Stimulated activated CD4-positive, alpha-beta T cell treated with anti-CD3 and anti-CD28 coated beads, Interleukin-15, amount 100 ng/mL, for 24 hours (primary cell): ENCODE measurements at places on chromosomes 5 and 9.

- DNase-seq, result no peak
Measured at GRCh38 chr5:163409384-163409783, 28.0 kb upstream of the CCNG1 start.

DNA sequence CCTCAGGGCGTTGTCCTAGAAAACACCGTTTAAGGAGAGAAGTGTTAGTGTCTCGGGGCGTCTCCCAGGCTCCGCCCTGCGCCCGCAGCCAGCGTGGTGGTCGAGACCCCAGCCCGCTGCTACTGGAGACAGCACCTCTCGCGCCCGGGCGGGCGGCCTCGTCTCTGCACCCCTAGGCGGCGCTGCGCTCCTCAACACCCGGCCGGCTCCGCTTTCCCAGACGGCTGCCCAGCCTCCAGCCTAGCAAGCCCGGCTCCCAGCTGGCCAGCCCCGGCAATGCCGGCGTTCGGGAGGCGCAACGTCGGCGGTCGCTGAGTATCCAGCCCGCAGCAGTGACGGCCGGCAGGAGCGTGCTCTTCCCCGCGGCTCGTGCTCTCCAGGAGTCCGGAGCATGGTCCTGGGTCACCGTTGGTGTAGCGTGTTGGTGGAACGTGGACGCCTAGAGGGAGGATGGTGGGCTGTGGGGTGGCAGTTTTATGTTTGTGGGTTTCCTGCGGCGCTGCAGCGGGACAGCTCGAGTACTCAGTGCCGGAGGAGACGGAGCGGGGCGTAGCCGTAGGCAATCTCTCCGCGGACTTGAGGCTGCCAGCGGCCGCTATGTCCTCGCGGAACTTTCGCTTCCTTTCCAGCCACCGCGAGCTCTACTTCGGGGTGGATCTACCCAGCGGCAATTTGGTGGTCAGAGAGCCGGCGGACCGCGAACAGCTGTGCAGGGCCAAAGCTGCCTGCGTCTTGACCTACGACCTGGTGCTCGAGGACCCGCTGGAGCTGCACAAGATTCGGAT, 536 bp downstream of the PCDHAC1 start:
- peak; percentile 64 for DNase-seq

DNA sequence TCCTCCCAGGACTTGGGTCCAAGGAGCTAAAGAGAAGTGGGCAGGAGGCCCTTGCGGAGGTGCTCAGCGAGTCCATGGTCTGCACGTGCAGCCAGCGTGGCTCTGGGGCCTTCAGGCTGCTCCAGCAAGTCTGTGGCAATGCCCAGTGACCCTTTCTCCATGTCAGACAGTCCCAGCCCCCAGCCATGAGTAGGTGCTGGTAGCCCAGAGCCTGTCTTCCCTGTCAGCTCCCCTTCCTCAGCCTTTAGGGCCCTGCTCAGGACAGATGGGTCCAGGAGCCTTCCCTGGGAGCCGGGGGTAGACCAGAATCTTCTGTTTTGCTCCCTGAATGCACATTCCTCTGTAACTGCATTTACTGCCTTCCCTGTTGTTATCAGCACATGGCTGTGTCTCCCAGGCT, 147.2 kb upstream of the IRX2 start:
- no peak for DNase-seq

DNA sequence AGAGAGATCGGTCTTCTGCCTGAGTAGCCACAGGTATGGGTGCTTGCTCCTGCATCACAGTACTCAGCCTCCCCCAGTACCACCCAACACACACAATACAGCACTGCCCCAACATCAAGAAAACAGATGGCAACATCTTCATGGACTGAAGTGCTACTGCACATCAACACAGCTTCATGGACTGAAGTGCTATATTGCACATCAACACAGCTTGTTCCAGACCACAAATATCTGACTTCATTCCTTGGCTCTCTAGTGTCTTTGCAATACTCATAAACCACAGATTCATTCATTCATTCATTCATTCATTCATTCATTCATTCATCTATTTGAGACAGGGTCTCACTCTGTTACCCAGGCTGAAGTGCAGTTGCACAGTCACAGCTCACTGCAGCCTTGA, 31.1 kb upstream of the PCA3 start:
- DNase-seq, result no peak

- DNase-seq, result no peak
Measured at GRCh38 chr5:135091286-135091685, 57.3 kb upstream of the PITX1 start.

DNA sequence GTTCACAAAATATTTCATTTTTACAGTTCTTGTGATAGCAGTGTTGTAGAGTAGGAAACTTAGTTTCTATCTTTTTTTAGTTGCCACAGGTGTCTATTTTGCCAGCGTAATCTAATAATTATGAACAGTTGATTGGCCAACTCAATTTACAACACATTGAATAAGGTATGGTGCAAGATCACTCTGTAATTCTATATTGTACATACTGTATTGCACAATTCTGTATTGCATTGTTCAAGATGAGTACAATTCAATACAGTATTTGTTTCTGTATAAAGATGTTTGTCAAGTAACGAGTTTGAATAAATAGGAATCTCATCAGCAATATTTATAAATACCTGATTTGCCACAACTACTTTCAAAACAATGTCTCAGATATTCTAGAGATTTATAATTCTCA, 64.2 kb upstream of the HTR1A start:
- no peak for DNase-seq

- no peak for DNase-seq
Measured at GRCh38 chr9:69197687-69198086, 23.6 kb downstream of the TJP2 start.
